Caco-2 (cell line): ENCODE measurements at places on chromosomes 6 and 20.

DNA sequence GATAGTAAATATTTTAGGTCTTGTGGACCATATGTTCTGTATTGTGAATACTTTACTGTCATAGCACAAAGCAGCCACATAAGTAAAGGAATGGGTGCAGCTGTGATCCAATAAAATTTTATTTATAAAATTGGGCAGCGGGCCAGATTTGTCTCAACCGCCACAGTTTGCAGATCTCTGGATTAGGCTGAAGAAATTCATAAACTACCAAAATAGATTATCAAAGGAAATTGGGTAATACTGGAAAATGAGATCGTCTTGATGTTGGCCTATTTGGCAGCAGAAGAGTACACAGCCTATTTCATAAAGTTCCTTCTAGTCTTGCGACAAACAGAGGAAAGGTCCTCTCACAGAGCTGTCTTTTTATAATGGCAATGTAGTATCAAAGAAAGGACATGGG is 69.8 kb downstream of the DZANK1 start:
- DNase-seq = no peak

- no peak for DNase-seq
These were observed 302.8 kb downstream of the BTBD9 start for GRCh38 chr6:38336922-38337321.

- no peak for DNase-seq
These were observed 600.6 kb upstream of the CHD6 start for GRCh38 chr20:42218621-42219374.

- DNase-seq = no peak
These were observed 103.0 kb upstream of the FOXQ1 start for GRCh38 chr6:1208876-1209275.

- DNase-seq = no peak
These were observed 469.1 kb upstream of the IRAK1BP1 start for GRCh38 chr6:78398292-78398691.

- DNase-seq = no peak
These were observed 36.6 kb upstream of the TIAM2 start for GRCh38 chr6:154958469-154958868.

GRCh38 chr6:166478782-166479592 is 96.2 kb upstream of the MPC1 start:
- DNase-seq = no peak
